NCI-H187 (cell line): ENCODE measurements at places on chromosomes 7 and 10.

DNA sequence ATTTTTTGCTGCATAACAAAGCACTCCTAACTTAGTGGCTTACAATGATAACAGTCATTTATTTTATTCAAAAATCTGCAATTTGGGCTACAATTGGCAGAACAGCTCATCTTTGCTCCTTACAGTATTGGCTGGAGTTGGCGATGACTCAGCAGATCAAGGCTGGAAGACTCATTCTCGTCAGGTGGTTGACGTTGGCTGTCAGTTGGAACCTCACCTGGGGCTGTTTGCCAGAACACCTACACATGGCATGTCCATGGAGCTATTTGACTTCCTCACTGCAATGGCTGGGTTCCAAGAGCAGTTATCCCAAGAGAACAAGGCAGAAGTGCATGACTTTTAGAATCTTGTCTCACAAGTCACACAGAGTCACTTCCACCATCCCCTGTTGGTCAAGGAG lies 75.1 kb downstream of the NOD1 start:
- no peak for DNase-seq

DNA sequence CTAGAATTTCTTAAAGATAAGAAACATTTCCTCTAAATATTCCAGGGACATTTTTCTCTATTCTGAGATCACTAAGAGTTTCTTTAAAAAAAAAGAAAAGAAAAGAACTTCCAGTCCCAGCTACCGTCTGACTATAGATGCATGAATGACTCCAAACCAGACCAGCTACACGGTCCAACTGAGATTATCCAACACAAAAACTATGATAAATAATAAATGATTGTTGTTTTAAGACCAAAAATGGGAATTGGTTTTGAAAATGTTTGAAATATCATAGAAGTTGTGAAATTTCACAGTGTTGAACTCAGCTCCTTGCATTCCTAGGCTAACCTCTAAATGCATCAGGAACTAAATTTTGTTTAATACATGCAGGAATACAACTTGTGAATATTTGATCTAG lies 1619.6 kb upstream of the LRRTM3 start:
- no peak for DNase-seq

GRCh38 chr7:12800486-12800885 lies 113.1 kb downstream of the ARL4A start:
- no peak for DNase-seq

- DNase-seq = no peak
These were observed 280.4 kb downstream of the KCNMA1 start for GRCh38 chr10:77357185-77357584.

DNA sequence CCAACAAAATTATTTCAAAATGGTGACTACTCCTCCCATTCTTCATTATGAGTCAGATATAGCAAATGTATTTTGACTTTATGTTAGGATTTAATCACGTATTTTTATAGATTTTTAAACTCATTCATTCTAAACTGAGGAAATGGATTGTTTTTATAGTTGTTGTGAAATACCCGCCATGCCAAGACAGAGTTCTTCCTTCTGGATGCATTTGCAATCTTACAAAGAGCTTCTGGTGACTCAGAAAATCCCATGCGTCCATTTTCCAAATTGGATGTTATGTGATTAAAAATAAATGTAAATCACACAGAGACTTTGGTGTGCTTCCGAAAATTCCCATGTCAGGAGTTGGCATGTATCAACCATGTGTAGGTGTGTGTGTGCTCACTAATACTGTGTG lies 179.3 kb downstream of the TRIL start:
- DNase-seq = no peak

DNA sequence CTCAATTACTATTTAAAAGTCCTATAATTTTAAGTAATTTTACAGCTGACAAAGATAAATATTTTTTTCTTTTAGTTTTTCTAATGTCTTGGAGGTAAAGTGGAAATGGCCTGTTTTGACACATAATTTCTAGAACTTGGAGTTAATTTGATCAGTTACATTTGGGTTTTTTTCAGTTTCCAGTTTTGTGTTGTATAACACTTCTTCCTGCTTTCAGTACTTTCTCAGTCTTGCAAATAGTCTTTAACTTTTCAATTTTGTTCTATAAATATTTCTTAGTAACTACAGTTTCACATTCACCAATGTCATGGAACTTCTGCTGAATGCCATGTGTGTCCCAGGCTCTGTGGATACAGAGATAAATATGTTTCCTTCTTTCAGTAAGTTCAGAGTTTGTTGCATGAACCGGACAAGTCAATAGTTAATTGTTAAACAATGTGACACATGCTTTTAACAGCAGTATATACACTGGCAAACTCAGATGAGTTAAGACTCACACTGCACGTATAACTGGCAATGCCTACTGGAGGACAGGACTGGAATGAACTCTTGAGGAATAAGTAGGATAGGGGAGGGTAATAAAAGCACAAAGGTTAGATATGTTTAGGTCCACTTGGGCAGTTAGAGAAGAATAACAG lies 4.6 kb downstream of the SHOC2 start:
- DNase-seq = no peak

- DNase-seq = no peak
These were observed 37.9 kb downstream of the DDIT4 start for GRCh38 chr10:72311667-72312066.

GRCh38 chr7:148037044-148037443 lies 553.5 kb upstream of the C7orf33 start:
- DNase-seq = no peak
